ENCODE measurements at places on chromosomes 1 and 21.

GRCh38 chr1:8002329-8002910 lies 23.7 kb downstream of the ERRFI1 start:
- DNase-seq, result no peak

DNA sequence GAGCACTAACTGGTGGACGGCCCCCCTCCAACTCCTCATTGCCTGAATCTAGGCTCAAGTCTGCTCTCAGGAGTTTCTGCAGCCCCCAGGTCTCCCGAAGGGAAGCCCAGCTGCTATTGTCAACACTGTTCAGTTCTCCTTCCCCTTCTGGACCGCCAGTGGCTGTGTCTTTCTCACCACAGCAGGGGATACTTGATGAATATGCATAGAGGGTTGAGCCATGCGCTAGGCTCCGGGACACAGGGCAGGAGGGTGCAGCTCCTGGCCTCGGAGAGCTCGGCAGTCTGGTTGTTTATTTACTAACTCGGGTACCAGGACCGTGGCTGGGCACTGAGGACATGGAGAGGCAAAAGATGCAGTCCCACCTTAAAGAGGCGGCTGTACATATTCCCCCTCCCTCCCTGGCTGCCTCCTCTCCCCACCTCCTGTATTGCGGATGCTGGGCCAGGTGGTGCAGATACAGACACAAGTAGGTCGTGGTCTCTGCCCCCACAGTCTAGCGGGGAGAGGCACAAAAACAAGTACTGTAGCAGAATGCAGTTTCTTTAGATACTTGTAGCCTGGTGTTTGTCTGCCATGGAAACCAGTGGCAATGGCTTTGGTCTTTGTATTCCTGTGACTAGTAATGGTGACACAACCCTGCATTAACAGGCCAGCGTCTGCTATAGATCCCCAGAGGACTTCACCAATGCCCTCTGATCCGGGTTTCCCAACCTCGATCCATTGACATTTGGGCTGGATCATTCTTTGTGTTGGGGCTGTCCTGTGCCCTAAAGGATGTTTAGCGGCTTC lies 26.2 kb downstream of the ARHGEF10L start:
- no peak for DNase-seq

DNA sequence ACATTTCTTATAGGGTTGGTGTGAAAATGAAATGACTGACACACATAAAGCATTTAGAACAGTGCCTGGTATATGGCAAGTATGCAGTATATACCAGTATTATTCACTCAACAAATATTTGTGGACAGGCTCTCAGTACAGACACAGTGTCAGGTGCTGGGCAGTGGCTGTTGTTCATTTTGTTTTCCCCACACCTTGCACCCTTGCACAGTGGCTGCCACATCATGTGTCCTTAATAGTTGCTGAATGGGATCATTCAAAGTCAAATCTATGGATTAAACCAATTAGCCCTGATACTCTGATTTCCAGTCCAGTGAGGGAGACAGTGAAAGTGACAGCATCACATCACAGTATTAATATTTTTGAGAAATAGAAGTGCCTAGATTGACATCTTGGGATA lies 2.4 kb downstream of the SLAMF1 start:
- DNase-seq, result no peak

GRCh38 chr1:42961312-42962091 lies 2.8 kb upstream of the SLC2A1 start:
- no peak for DNase-seq

DNA sequence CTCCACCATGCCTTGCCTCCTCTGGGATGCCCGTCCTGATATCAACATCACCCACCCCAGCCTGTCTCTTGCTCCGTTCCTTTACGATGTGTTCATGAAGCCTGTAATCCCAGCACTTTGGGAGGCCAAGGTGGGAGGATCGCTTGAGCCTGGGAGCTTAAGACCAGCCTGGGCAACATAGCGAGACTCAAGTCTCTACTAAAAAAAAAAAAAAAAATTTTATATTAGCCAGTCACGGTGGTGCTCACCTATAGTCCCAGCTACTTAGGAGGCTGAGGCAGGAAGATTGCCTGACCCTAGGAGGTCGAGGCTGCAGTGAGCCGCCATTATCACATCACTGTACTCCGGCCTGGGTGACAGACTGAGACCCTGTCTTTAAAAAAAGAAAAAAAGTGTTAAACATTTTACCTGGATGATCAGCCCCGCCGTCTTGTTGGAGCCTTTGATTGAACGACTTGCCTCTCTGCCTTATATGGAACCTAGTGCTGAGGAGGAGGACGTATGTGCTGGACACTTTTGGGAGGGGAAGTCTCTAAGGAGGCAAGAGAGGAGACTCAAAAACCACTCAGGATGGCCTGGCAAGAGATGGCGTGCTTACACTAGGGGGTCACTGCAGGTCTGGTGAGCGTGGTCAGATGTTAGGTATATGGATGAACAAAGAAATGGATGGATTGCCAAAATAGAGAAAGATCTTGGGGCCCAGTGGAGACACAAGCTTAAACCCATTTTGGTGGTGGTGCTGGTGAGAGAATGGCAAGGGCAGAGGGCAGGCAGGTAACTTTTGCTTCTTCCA lies 80.5 kb upstream of the IFFO2 start:
- no peak for DNase-seq

- DNase-seq, result no peak
Measured at GRCh38 chr1:203371288-203371687, 20.4 kb upstream of the FMOD start.

DNA sequence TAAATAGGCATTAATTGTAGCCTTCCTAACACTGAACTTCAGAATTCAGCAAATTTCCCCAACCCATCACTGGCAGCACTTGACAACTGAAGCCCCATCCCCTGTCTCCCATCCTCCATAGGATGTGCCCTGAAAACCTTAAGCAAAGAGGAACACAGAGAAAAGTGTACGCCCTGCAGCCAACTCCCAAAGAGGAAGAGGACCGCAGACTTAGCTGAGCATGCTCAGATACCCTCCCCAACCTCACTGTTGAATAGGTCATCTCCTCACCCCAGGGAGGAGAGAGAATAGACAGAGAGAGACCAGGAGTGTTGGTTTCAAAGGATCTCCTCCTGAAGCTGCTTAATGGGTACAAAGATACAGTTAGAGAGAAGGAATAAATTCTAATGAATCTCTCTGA lies 50.5 kb downstream of the CD2 start:
- DNase-seq, result no peak

DNA sequence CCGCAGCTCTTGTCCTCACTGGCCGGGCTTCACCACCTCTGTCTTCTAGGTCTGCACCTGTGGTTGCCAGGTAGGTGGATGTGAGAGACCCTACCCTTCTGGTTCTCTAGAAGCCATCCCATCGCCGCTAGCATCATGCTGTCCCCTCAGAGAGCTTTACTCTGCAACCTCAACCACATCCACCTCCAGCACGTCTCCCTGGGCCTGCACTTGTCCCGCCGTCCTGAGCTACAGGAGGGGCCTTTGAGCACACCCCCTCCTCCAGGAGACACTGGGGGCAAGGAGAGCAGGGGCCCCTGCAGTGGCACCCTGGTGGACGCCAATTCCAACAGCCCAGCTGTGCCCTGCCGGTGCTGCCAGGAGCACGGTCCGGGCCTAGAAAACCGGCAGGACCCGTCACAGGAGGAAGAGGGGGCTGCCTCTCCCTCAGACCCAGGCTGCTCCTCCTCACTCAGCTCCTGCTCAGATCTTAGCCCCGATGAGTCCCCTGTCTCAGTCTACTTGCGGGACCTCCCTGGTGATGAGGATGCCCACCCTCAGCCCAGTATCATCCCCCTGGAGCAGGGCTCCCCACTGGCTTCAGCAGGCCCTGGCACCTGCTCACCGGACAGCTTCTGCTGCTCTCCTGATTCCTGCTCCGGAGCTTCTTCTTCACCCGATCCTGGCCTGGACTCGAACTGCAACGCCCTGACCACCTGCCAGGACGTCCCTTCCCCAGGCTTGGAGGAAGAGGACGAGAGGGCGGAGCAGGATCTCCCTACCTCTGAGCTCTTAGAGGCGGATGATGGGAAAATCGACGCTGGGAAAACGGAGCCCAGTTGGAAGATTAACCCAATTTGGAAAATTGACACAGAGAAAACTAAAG lies 1.2 kb downstream of the RUSC1 start:
- DNase-seq, result no peak

- no peak for DNase-seq
Measured at GRCh38 chr1:227730630-227731151, 4.4 kb downstream of the JMJD4 start.

GRCh38 chr1:6509919-6510291 lies 18.4 kb upstream of the PLEKHG5 start:
- DNase-seq, result no peak

DNA sequence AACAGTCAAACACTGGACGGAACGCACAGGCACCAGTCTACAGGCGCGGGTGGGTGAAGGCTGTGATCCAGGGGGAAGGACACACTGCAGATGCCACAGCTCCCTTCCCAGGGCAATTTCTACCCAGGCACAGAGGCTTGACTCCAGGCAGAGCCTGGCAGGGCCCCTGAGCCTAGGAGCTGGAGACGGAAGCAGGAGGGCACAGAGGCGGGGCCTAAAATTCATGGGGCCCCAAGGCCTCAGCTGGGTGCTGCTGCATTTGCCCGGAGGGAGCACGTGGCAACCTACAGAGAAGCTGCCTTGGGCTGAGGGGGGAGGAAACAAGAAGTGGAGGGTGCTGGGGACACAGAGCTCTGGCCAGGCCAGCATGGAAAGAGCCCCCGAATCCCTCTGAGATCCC lies 41.2 kb downstream of the UBE2G2 start:
- DNase-seq, result no peak
